CD8-positive, alpha-beta memory T cell (primary cell): ENCODE measurements at places on chromosomes 12 and 14.

DNA sequence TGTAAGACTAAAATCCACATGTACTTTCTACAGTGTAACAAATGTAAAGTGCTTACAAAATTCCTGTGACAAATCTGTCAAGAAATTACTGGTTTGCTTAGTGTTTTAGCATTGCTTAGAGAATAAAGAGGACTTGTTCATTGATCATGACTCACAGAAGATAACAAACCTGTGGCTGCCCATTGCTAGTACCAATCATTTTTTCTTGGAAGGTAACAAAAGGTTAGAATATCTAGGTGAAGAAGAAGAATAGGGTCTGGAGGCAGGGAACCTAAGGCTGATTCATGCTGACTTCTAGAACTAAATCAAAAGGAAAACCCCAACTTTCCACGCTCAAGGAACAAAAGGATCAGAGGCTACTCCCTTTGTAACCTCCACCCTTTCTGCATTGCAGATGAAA, 232.7 kb upstream of the ABCD2 start:
- DNase-seq: no peak

DNA sequence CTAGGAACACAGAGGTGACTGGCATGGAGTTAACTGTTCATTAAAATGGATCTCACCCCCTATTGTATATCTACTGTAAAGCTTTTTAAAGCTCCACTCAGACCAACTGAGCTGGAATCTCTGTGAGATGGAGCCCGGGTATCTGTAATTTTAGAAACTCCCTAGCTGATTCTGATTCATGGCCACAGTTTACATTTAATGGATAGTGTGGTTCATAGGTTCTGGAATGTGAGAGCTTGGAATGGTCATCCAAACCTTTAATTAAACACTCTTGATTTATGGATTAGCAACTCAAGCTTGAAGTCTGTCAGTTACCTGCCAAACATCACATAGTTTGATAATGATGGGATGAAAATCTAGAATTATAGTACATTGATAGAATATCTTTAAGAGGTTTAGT, 183.8 kb downstream of the SLC25A21 start:
- no peak for DNase-seq

- no peak for DNase-seq
These were observed 682 bp upstream of the TRIP11 start for GRCh38 chr14:92040431-92041051.

DNA sequence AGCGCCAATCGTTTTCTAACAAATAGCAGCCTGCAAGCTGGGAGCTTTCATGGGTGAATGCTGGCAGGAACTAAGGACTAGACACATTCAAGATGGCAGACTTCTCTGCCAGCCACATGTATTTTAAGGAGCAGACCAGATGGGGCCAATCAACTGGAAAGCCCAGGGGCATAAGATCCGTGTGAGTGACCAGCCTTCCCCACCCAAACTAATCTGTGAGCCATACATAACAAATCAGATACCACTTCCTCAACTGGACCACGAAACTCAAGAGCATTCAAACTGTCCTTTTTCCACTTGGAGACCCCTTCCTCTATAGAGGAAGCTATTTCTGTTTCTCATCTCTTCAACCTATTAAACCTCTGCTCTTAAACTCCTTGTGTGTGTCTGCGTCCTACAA, 9.7 kb downstream of the TCL1B start:
- no peak for DNase-seq

- DNase-seq: no peak
These were observed 194.5 kb upstream of the CNOT2 start for GRCh38 chr12:70048521-70049250.
